ENCODE measurements at places on chromosomes 12 and 14. TPM values are rescaled to one million over a fixed set of nuclear protein-coding genes. Genes with fewer than 3 reads are reported as not detected.
A peak's percentile ranks its signal among the peaks of the same experiment; 100 is the strongest.

GRCh38 chr14:79668951-79669350 is 542.4 kb downstream of the DIO2 start:
- H3K4me1 ChIP-seq, result no peaks in the 10 kb centered on the region
- H3K4me3 ChIP-seq, result no peak overlapping the region
- H3K27ac ChIP-seq, result no peak overlapping the region
- no peaks in the 10 kb centered on the region for H3K36me3 ChIP-seq
- no peak for DNase-seq

DNA sequence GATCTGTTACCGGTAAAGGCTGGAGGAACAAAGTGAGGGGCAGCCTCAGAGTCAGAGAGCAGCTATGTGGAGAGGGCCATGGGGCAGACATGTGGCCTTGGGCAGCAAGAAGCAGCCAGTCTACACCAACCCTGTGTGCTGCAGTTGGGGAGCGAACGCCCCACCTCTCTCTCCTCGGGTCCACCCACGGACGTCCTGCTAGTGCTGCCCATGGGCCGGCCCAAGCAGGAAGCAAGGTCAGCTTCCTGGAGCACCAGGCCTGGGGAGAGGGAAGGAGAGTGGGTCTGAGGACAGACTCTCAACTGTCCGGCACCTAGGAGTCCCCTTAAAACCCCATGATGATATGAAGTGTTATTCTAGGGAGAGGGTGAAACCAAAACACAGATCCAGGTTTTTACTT is 254.8 kb upstream of the FKBP4 start:
- DNase-seq, result no peak
- H3K4me3 ChIP-seq, result no peak overlapping the region
- no peaks in the 10 kb centered on the region for H3K36me3 ChIP-seq
- peaks cover 3% of the 10 kb centered on the region for H3K4me1 ChIP-seq
- H3K27me3 ChIP-seq, result peaks cover 2% of the 10 kb centered on the region
- H3K27ac ChIP-seq, result no peak overlapping the region

DNA sequence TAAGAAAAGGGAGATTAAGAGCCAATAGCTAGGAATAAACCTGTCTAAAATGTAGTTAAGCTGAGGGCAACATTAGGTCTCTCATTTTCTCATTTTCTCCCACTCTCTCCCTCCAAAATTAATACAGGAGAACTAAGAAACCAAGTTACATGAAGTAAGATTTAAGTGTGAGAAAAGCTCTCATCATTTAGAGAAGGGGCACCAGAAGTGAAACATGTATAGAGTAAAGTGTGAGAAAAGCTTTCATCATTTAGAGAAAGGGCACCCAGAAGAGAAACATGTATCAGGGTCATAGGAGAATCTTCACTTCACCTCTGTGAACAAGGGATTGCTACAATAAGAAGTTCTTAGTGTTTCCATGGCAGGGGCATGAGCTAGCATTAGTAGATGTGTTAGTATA is 132.4 kb upstream of the CNTN1 start:
- H3K4me3 ChIP-seq, result no peak overlapping the region
- DNase-seq, result no peak
- no peaks in the 10 kb centered on the region for H3K36me3 ChIP-seq
- H3K4me1 ChIP-seq, result no peaks in the 10 kb centered on the region
- H3K27me3 ChIP-seq, result no peaks in the 10 kb centered on the region

GRCh38 chr12:65324551-65324950 is 46.1 kb downstream of the MSRB3 start:
- H3K4me3 ChIP-seq, result no peak overlapping the region
- peaks cover 5% of the 10 kb centered on the region for H3K27me3 ChIP-seq
- H3K36me3 ChIP-seq, result no peaks in the 10 kb centered on the region
- no peak overlapping the region for H3K27ac ChIP-seq

DNA sequence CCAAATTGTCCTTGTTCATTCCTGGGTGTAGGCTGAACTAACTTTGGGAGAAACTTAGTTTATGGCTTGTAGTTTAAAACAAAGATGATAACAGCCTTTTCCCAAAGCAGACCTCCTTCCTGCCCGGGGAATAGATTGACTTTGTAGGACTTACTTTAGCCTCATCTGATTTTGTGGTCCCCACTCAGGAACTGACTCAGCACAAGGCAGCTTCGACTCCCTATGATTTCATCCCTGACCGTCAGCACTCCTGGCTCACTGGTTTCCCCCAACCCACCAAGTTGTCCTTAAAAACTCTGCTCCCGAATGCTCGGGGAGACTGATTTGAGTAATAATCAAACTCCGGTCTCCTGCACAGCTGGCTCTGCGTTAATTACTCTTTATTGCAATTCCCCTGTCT is 40.1 kb upstream of the DDHD1 start:
- H3K4me3 ChIP-seq, result no peak overlapping the region
- no peaks in the 10 kb centered on the region for H3K27me3 ChIP-seq
- H3K4me1 ChIP-seq, result peaks cover 26% of the 10 kb centered on the region

HOXC12 gene
- total RNA-seq, result not detected

RECQL gene
- 87.9 TPM for total RNA-seq

GRCh38 chr12:120939523-120939922 is 35.4 kb upstream of the SPPL3 start:
- no peak overlapping the region for H3K27ac ChIP-seq
- H3K27me3 ChIP-seq, result no peaks in the 10 kb centered on the region
- no peak for DNase-seq
- H3K4me3 ChIP-seq, result no peak overlapping the region
- H3K4me1 ChIP-seq, result peaks cover under 1% of the 10 kb centered on the region
- H3K36me3 ChIP-seq, result no peaks in the 10 kb centered on the region

GRCh38 chr14:22980672-22981089 is 1.7 kb downstream of the AJUBA start:
- H3K27ac ChIP-seq, result no peak overlapping the region
- H3K36me3 ChIP-seq, result no peaks in the 10 kb centered on the region
- peak overlapping the region; percentile 47 for H3K4me3 ChIP-seq
- H3K27me3 ChIP-seq, result no peaks in the 10 kb centered on the region
- peak; percentile 27 for DNase-seq

WSCD2 gene
- not detected for total RNA-seq

KRT73 gene
- total RNA-seq, result not detected

DNA sequence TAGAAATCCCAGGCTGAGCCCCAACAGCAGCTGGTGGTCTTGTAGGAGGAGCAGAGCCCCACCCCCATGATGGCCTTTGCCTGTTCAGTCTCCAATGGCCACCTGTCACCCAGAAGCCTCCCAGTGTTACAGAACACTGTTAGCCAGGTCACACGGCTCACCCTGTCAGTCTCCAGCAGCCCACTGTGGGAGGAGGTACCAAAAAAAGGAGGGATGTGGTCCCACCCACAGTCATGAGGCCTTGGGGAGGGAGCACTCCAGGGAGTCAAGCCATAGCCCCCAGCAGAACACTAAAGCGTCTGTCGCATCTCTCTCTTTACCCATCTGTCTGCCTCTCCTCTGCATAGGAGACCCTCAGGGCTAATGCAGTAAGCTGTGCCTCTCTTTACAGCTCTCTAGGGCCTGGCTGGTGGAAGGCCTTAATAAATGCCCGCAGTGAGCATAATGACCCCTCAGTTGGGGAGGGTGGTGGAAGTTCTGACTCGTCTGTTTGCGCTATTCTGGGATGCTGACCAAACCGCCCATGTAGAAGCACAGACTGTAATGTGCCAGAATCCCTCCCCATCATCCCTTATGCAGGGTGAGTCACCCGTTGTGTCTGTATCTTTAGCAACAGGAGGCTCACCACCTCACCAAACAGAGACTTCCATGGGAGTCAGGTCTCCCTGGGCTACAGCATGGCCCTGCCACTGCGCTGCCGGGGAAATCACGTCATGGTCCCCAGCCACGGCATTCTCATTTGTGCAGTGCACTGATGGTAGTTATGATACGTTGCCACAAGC is 14.6 kb downstream of the C14orf132 start:
- H3K36me3 ChIP-seq, result no peaks in the 10 kb centered on the region
- no peak overlapping the region for H3K27ac ChIP-seq
- H3K4me1 ChIP-seq, result no peaks in the 10 kb centered on the region
- DNase-seq, result no peak
- H3K4me3 ChIP-seq, result no peak overlapping the region
- H3K27me3 ChIP-seq, result peaks cover 3% of the 10 kb centered on the region
